Endothelial cell of coronary artery (primary cell): ENCODE measurements at places on chromosomes 11 and 22. TPM values are rescaled to one million over a fixed set of nuclear protein-coding genes. Genes with fewer than 3 reads are reported as not detected.

OR2D2 gene
- total RNA-seq: 0.47 and 0.54 TPM in 2 replicates

SCN3B gene
- 0.18 and 0.19 TPM in 2 replicates for total RNA-seq

TBX1 gene
- 6.5 and 13.4 TPM in 2 replicates for total RNA-seq

GLB1L2 gene
- 0.19 and 0.36 TPM in 2 replicates for total RNA-seq

C11orf16 gene
- total RNA-seq: not detected in 2 replicates
